A172 (cell line): ENCODE measurements at places on chromosomes 13 and 19. TPM values are rescaled to one million over a fixed set of nuclear protein-coding genes. Genes with fewer than 3 reads are reported as not detected.
A peak's percentile ranks its signal among the peaks of the same experiment; 100 is the strongest.

DNA sequence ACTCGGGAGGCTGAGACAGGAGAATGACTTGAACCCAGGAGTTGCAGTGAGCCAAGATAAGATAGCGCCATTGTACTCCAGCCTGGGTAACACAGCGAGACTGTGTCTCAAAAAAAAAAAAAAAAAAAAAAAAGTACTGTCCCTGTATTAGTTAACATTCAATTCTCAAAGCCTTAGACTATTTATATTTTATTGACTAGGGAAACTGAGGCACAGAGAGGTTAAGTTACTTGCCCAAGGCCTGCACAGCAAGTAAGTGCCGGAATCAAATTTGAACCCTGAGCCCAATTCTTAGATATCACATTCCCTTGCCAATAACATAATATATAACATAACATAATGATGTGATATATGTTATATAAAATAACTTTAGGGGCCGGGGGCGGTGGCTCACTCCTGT, 921 bp upstream of the KLC3 start:
- no peak for DNase-seq

The CGB1 gene
- total RNA-seq, result not detected in 2 replicates

DNA sequence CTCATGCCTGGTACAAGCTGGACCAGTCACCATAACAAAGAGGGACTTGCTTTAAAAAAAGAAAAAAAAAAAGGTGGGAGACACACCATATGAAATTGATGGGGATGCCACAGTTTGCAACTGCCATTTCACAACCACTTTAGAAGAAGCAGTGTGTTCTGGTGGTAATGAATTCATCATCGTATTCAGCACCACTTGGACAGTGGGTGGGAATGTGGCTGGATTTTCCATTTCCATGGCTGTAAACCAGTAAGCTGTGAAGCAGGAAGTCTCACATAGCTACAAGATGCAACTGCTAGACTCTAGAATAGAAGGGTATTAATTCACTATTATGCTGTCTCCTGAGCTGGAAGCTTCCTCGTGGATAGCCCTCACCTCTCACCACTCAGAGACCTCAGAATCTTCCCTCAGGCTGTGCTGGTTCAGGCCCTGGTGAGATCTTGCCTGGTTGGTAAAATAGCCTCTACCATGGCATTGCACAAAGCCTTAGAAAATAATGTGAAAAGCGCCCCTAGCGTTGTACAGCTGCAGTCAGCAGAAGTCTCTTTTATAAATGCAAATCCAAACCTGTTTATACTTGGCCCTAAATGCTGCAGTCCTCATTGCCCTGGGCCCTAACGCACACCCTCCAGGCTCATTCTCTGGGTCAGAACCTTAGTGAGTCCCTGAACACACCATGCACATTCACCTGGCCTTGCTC, 150.7 kb downstream of the KCTD15 start:
- no peak for DNase-seq

GRCh38 chr13:49022472-49023144, 46.9 kb downstream of the FNDC3A start:
- peak; percentile 11 for DNase-seq

DNA sequence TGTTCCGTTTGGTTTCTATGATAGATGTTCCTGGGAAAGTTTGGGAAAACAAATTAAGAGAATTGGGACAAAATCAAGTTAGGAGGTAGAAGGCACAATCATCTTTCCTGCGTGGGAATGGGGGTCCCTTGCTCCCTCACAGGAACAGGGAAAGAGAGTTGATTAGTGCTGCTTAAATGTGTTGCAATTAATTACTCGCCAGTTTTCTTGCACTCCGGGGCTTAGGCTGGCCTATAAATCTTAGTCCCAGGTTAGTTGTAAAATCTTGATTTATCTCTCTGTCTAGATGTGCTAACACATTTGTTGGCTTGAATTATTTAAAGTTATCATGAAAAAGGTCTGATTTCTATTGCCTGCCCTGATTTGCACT, 10.1 kb downstream of the B3GLCT start:
- no peak for DNase-seq

DNA sequence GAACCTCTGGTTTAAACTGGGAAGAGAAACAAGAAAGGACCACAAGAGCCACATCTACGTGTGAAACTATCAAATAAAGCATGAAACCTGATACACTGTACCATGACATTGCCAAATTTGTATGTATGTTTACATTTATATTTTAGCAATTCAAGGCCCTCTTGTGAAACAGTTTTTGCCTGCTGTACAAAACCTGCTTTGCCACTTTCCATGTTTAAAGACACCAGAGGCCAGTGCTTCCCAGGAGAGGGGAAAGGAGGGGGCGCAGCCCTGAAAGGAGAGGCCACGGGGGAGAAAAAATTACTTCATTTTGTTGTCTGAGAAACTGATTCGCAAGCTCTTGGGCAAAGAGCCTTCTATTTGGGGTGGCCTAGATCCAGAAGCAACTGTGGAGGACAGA, 124.8 kb downstream of the DCLK1 start:
- no peak for DNase-seq

DNA sequence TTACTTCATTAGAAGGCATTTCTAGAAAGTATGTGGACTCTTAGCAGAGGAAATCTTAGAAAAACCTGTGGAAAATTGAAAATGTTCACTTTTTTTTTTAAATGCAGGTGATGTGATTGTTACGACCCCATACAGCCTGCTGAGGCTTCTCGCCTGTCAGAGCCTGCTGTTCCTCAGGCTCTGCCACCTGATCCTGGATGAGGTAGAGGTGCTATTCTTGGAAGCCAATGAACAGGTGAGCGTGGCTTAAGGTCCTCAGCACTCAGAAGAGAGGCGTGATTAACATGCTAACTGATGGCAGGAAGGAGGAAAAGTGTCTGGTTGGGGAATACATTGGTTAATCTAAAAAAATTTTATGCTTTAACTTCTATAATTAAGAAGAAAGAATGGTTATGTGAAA, 71.4 kb downstream of the SLC7A9 start:
- no peak for DNase-seq

DNA sequence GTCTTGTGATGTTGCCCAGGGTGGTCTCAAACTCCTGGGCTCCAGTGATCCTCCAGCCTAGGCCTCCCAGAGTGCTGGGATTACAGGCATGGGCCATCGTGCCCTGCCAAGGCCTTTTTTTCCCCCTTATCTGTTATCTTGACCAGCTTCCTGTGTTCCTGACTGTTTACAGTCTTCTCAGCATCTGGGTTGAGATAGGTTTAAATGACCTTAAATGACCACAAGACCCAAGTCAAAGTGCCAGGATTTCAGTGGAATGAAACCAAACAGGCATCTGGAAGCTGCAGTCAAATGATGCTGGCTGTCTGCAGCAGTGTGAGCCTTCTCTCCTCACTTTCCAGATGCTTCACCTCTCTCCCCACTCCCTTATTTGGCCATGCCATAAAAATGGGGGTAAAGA, 114.2 kb upstream of the CLDN10 start:
- peak; percentile 13 for DNase-seq

DNA sequence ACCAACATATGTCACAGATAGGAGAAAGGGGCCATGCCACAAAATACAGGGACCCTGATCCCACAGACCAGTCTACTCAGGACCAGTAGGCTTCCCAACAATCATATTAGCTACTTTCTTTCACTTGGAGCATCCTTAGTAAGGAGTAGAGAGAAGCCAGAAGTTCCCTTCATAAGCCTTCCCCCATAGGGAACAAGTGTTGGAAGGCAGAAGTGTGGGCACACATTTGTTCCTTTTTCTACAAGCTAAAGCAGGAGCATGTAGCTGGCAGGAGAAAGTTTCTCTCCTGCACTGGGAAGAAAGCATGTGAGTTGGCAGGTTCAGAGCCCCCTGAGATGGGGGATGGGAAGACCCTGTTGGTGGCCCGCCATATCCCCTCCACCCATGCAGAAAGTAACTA, 165.4 kb downstream of the KCTD12 start:
- DNase-seq, result no peak

- DNase-seq, result no peak
Observed at GRCh38 chr13:27289011-27289665, 18.5 kb downstream of the RASL11A start.

DNA sequence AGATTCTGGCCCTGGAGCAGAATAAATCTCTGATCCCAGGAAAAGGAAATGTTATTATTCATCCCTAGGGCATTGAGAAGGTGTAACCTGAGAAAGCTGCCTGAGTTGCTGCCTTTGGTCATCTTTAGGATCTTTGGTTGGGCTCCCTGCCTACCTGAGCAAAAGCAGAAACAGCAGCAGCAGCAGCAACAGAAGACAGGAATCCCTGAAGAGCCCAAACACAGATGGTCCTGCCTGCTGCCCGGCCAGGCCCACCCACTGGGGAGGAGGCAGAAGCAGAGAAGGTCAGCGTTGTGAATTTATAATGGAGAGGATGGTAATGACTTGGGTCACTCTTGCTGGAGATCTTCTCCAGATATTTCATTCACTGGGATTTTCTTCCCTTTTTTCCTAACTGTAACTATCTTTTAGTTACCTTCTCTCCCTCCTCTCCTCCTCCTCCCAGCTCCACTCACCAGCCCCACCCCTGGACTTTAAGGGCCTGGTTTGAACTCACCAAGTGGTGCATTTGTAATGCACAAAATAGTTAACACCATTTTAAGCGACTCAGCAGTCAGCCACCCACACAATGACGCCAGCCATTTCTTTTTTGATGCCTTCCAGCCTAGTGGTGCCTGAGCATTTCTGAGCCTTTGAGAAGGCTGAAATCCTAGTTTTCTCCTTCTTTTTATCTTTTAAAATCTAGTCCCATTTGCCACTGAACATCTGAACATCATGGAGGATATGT, 91.7 kb downstream of the HSPH1 start:
- DNase-seq, result no peak

- no peak for DNase-seq
Observed at GRCh38 chr19:37079238-37079637, 1.0 kb downstream of the ZNF420 start.

GRCh38 chr13:80923907-80924306, 583.0 kb upstream of the SPRY2 start:
- DNase-seq, result no peak

The PSG2 gene
- 0.19 TPM in 1 of 2 replicates, not detected in the other for total RNA-seq

DNA sequence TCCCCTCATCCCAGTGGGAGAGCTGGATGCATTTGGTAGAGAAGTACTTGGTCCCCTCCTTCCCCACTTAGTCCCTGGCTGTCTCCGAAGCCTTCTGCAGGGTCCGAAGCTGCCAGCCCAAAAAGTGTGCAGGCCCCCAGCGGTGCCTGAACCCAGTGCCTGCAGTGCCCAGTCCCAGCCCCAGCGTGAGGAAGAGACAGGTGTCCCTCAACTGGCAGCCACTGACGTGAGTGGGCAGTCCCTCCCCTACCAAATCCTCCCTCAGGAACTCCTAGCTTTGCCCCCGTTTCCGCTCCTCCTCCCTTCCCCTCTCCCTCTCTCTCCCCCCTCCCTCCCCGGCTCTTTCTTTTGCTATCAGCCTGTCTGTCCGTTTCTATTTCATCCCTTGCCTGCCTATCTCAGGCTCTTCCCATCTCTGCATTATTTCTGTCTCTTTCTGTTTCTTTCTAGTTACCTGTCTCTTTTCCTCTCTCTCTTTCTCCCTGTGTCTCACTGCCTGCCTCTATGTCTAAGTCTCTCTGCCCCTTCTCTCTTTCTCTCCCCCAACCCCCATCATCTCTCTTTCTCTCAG, 1.8 kb upstream of the LTBP4 start:
- no peak for DNase-seq
